CMK (cell line): ENCODE measurements at places on chromosomes 2 and 18.

GRCh38 chr2:24360963-24361330 is 611 bp upstream of the ITSN2 start:
- no peak for DNase-seq

DNA sequence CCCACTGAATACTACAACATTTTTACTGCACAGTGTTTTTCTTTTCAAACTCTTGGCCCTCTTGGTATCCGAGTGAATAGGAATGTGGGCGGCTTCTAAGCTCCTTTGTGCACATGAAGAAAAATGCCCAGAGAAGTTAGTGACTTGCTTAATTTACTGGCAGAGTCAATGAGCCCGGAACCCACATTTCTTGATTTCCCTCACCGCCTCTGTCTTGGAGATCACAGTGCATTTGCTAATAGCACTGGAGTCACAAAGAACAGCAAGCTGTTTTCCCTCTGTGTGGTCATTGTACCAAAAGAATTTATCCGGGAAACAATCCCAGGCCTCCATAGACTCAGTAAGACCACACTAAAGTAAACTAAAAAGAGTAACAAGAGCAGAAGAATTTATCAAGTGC is 18.9 kb downstream of the STON1 start:
- DNase-seq, result no peak

DNA sequence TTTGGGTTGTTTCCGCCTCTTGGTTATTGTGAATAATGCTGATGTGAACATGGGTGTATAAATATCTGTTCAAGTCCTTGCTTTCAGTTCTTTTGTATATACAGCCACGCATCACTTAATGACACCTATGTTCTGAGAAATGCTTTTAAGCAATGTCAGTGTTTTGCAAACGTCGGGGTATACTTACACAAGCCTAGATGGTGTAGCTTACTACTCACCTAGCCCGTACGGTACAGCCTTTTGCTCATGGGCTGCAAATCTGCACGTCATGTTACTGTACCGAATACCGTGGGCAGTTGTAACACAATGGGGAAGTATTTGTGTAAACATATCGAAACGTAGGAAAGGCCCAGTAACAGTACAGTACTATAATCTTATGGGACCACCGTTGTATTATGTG is 12.4 kb downstream of the RALB start:
- no peak for DNase-seq

GRCh38 chr2:231362555-231363184 is 32.8 kb upstream of the B3GNT7 start:
- DNase-seq, result peak; percentile 73

- no peak for DNase-seq
Observed at GRCh38 chr2:75087736-75088135, 111.6 kb downstream of the TACR1 start.

- no peak for DNase-seq
Observed at GRCh38 chr2:24919506-24920097, 435 bp downstream of the ADCY3 start.
